NCI-H1436 (cell line): ENCODE measurements at places on chromosomes 12 and 14.
A peak's percentile ranks its signal among the peaks of the same experiment; 100 is the strongest.

GRCh38 chr12:5656836-5657235, 224.9 kb downstream of the NTF3 start:
- DNase-seq, result no peak

GRCh38 chr12:48556631-48557030, 13.2 kb downstream of the LALBA start:
- DNase-seq, result no peak

DNA sequence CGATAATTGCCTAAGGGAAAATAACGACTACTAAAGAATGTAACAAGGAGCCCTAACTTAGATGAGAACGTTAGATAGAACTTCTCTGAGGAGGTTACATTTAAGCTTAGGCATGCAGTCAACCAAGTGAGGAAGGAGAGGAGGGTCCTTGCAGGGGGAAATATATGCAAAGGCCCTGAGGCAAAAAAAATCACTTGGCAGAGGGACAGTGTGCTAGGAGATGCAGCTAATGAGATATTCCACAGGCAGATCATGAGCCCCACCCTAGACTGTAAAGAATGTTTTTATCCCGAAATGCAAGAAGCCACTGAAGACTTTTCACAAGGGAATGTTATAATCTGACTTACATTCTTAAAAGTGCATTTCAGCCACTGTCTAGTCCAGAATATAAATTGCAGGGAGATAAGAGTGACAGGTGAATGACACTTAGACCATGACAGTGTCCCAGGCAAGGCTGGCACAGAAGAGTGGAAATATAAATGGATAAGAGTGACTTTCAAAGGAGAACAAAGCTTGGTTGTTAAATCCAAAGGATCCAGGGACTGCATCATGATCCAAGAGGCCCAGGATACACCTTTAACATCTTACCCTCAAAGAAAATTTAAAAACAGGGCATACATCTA, 61.0 kb downstream of the PPM1H start:
- DNase-seq, result no peak

- DNase-seq, result peak; percentile 86
These were observed at the start of gene RASAL1 for GRCh38 chr12:113135178-113136127. TSS of gene RASAL1 (minus strand) at chr12:113135761. CDS start at chr12:113135462, 299 bp downstream.

DNA sequence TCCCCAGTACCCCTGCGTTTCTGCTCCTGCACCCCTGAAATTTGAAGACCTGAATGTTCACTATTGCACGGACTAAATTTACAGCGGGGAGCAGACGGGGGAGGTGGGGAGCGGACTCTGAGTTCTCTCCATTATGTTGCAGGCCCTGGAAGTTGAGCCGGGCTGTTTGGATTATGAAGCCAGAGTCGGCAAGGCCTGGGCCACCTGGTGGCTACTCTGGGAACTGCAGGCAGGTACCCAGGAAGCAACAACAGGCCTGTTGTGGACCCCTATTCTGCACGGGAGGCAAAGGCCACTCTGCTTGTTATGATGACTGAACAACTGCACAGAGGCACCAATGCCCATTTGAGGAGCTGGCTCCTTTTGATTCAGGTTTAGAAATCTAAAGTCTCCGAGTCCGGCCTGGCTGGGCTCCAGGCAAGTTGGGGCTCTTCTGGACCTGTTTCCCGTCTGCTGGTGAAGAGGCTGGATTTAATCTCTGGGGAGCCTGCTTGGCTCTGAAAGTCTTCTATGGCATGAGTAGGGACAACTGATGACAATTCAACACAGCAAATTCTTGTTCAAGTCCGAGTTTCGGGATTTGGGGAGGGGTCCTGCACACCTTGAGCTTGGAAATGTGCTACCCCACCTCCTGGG, 34.1 kb upstream of the FAM181A start:
- DNase-seq, result peak; percentile 5

GRCh38 chr12:78918268-78918667, 53.7 kb downstream of the SYT1 start:
- no peak for DNase-seq

DNA sequence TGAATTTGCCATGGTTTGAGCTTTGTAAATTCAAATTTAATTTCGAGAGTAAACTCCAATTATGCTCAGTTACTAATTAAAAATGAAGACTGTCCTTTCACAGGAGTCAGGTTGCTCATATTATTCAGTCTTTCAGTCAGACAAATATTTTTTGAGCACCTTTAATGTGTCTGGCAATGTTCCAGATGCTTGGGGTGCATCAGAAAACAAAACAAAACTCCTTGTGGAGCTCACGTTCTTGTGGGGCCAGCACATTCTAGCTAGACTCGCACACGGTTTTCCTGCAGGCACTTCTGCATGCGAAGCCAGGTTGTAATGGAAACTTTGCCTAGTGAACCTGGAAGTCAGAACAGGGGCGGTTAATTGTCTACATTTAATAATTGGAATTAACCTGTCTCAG, 64.0 kb upstream of the ATF1 start:
- no peak for DNase-seq

- DNase-seq, result no peak
These were observed 830 bp upstream of the LPCAT3 start for GRCh38 chr12:7019043-7019569.
